Karpas-422 (cell line): ENCODE measurements at places on chromosomes 7 and 10.

DNA sequence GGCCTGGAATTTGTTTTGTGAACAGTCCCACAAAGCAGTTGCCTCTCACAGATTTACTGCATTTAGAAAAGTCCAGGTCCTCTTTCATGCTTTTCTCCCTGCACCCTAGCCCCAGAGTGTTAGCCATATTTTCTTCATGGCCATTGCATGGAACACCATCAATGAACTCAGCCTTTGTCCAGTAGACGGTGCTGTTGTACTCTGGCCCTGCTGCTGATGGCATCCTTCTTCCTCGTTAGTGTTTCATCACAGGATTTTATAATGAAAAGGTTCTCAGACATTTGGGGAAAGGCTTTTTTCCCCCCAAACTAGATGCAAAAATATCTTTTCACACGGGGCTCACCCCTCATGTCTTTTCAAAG, 93.0 kb upstream of the SLC25A13 start:
- DNase-seq: peak; percentile 85

GRCh38 chr7:12851841-12852240, 164.4 kb downstream of the ARL4A start:
- DNase-seq: no peak

DNA sequence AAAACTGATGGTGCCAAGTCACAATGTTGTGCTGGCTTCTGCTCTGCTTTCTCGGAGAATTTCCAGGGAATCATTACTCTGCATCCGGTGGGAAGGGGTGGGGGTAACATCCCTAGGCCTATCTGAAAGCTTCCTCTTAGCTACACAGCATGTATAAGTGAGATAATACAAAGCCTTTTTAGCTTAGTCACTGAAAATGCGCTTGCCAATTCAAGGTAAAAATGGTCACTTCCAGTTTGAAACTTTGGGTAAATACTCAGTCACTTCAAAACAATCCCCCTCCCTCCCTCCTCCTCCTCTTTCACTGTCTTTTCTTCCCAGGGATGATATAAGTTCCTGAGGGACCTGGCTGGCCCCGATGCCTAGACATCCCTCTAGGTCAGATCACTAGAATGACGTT, 57.3 kb upstream of the APBB1IP start:
- DNase-seq: no peak

- DNase-seq: no peak
Measured at GRCh38 chr10:131081786-131082185, 229.7 kb downstream of the TCERG1L start.

DNA sequence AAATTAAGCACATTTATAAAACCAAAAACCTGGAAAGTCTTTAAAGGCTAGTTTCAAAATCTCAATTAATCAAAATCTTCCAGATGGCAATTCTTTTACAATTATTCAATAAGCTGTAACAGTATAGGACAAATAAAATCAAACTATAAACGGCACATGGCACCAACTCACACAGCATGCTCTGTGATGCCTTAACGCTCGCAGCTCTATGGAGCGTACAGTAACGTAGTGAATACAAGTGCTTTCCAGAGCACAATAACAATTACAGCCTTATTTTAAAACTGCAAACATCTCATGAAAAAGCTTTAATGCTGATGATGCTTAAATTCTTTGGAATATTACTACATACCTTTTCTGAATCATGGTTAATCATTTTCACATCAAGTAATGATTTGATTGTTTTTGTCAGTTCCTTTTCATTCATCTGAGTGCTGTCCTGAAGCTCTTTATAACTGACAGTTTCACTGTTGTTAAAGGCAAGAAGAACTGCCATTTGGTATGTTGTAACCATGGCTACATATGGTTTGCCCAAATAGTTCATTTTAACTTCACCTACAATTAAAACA, 74.2 kb downstream of the CUL2 start:
- no peak for DNase-seq
